ENCODE measurements at places on chromosomes 13 and 19.

DNA sequence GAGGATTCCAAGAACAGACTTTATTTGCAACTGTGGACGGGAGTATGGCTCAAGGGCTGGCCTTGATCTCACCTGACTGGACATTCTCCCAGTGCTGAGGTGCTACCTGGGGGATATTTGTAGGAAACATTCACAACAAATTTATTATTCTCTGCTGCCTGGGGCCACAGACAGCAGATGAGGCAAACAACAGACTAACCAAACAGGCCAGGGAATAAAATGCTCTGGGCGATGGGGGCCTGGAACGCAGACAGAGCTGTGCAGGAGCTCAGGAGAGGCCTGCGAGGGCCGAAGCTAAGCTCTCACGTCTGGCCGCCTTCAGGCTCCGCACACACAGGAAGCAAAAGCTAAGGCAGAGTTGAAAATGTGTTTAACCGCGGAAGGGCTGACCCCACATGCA is 7.8 kb downstream of the PLPP2 start:
- DNase-seq: no peak

GRCh38 chr13:41678848-41679247 is 221.5 kb downstream of the RGCC start:
- DNase-seq: no peak

- DNase-seq: no peak
These were observed 90.6 kb downstream of the TEX26 start for GRCh38 chr13:31022928-31023530.

DNA sequence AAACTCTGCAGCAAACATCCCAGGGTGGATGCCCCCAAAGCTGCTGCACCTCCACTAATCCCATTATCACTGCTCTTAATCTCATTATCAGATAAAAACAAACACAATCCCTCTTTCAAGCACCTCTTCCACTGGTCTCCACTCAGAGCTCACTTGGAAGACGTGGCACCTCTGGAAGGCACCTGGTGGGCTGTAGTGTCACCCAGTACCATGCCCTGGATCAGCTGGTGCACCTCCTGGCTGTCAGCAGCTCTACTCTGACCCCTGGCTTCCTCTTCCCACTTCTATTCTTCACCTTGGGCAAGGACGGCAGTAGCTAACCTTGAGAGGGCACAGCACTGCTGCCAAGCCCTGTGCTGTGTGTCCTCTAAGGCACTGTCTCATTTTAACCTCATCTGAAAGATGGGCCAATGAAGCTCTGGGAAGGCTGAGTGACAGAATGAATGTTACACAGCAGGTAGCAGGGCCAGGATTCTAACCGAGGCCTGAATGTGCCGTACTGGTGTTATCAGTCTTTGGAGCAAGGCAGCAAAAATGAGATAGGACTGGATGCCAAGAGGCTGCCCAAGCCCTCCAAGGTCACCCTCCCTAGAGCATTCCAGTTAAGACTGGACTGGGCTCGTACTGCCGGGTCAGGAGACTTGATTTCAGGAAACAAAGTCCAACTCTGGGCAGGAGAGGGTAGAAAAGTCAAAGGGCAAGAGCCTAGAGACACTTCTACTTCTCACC is 7.4 kb downstream of the BRD4 start:
- no peak for DNase-seq

- DNase-seq: no peak
These were observed 725.6 kb upstream of the SLITRK5 start for GRCh38 chr13:86945584-86945983.

GRCh38 chr13:46387064-46387851 is at the start of gene RUBCNL:
Gene RUBCNL, minus strand, starts transcription at chr13:46387252. Its CDS starts 14,777 bp downstream, at chr13:46372475.
- no peak for DNase-seq
